ENCODE measurements at places on chromosomes 1 and 21.

- no peak for DNase-seq
These were observed 165.2 kb downstream of the NTMT2 start for GRCh38 chr1:170310951-170311350.

- no peak for DNase-seq
These were observed 30.5 kb downstream of the OR10J1 start for GRCh38 chr1:159469921-159470533.

DNA sequence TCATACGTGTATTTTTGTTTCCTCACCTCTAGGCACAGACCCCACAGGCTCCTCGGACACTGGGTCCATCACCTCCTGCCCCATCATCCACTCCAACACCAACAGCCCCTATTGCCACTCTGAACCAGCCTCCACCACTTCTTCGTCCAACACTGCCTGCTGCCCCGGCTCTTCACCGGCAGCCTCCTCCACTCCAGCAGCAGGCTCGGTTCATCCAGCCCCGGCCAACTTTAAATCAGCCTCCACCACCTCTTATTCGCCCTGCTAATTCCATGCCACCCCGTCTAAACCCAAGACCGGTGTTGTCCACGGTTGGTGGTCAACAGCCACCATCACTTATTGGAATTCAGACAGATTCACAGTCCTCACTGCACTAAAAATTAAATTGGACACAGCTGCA, 13.2 kb upstream of the TRAF5 start:
- no peak for DNase-seq

GRCh38 chr1:76390456-76390855, 315.9 kb downstream of the ST6GALNAC3 start:
- DNase-seq: no peak

DNA sequence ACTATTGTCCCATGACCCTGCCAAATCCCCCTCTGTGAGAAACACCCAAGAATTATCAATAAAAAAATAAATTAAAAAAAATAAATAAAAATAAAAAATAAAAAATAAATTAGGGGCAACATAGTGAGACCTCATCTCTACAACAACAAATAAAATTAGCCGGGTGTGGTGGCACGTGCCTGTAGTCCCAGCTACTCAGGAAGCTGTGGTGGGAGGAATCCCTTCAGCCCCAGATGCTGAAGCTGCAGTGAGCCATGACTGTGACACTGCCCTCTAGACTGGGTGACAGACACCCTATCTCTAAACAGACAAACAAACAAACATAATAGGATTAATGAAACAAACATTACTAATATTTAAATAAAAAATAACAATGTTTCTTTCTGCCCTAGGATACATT, 34.3 kb downstream of the MRPL37 start:
- DNase-seq: no peak

- DNase-seq: no peak
These were observed 1226.1 kb downstream of the NCAM2 start for GRCh38 chr21:22224261-22224660.

DNA sequence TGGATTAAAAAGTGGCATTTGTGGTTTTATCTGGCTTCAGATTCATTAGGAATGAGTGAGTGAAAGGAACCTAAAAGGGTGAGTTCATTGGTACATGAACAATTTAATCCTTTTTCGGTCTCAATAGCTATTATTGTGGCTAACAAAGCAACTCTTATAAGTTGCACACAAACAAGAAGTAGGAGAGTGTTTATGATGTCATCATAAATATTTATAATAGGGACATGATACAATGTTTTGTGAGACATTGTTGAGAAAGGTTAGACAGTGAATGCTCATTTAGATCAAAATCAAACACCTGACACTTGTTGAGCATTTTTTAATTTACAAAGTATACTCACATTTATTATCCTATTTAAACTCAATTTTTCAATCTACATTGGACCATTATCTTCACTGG, 363.4 kb downstream of the PDE4B start:
- no peak for DNase-seq

GRCh38 chr1:21671915-21672314, 2.8 kb upstream of the RAP1GAP start:
- no peak for DNase-seq

DNA sequence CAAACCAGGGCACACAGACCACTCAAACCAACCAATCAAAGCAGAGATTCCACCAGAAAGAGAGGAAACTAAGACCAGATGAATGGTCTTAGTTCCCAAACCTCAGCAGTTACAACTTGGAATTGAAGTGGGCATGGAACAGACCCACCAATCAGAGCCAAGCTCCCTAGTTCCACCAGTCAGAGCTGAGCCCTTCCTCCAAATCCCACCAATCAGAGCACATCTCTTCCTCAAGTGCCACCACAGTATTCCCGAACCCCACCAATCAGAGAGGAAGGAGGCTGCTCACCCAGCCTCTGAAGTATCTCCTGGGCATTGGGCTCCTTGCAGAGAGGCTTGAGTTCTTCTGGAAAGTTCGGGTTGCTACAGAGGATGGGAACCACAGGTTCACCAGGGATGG, 1.4 kb downstream of the GUCA2A start:
- DNase-seq: no peak

DNA sequence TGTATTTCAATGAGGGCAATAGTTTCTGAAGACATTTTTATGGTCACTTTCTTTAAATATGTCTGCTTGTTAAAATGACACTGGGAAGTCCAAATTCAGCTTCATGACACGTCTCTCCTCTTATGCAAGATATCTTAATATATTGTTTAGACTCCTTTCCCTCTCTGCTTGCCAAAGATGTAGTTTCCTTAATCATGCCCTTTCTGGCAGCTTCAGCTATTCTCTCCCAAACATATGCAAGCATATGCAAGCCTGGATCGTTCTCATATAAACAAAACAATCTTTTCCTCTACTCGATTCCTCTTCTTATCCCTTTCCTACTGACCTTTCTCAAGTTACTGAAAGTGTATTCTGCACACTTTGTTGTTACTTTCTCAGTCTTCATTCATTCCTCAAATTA, 372.2 kb downstream of the PTBP2 start:
- DNase-seq: no peak

DNA sequence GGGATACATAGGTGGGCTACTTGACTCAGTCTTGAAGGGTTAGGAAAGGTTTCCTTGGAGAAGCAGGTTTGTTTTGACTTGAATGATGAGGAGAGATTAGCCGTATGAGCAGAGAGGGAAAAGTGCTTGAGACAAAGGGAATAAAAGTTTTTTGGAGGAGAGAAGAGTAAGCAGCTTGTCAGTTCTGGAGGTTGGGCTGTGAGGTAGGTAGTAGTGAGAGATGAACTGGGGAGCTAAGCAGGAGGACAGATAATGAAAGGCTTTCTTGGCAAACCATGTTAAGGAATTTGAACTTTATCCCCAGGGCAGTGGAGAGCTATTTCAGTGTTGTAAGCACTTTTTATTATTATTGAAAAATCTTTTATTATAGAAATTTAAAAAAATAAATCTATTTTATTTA, 3.6 kb downstream of the OSBPL9 start:
- no peak for DNase-seq

DNA sequence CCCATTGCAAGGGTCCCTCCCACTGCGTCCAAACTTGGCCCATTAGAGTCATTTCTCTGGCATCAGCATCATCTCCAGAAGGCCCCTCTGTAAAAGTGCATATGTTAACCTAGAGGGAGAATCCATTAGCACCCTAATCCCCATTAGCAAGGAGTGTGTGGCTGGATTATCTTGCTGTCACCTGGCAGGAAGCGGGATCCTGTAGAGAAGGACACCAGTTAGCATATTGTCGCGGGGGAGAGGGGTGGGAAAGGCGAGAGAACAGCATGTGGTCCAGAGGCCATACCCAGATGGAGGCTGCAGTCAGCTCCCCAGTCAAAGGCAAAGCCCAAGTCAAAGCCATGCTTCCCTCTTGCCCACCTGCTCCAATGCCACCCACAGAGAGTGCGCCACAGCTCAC, 64.0 kb downstream of the OLIG1 start:
- no peak for DNase-seq

- no peak for DNase-seq
These were observed 22.8 kb downstream of the PRMT6 start for GRCh38 chr1:107079249-107079648.

GRCh38 chr1:224929335-224930237, at the start of gene DNAH14:
Gene DNAH14 (plus strand): TSS chr1:224929675. CDS start chr1:224952703, 23,028 bp downstream.
- DNase-seq: peak; percentile 90

- DNase-seq: no peak
These were observed 113.4 kb upstream of the ATP1A1 start for GRCh38 chr1:116259663-116260062.

GRCh38 chr1:61184714-61185106, 102.3 kb downstream of the NFIA start:
- DNase-seq: no peak

DNA sequence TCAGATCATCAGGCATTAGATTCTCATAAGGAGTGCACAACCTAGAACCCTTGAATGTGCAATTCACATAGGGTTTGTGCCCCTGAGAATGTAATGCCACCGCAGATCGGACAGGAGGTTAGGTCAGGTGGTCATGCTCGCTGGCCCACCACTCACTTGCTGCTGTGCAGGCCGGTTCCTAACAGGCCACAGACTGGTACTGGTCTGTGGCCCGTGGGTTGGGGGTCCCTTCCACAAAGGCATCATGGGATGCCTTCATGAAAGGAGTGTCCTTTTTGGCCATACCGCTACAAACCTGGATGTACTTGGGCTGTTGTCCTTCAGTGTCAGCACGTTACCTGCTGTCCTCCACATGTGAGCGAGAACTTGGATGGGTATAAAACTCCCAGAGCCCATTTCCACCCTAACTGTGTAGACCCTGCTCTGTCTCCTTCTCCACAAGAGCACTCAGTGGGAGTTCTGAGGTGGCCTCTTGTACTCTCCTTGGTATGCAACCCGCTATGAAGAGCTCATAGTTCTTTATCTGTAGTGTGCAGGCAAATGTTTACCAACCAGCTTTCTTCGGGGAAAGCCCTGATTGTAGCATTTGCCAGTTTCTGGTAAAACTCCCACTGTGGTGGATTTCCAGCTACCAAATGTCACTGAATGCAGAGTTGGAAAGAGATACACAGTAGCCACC, 41.7 kb upstream of the SLC19A1 start:
- DNase-seq: no peak

- DNase-seq: no peak
These were observed 35.1 kb downstream of the TMEM51 start for GRCh38 chr1:15188678-15189077.

GRCh38 chr1:154998818-154999570, 3.6 kb upstream of the ZBTB7B start:
- peak; percentile 86 for DNase-seq

- no peak for DNase-seq
These were observed 32.8 kb upstream of the CHRM3 start for GRCh38 chr1:239353536-239353935.

DNA sequence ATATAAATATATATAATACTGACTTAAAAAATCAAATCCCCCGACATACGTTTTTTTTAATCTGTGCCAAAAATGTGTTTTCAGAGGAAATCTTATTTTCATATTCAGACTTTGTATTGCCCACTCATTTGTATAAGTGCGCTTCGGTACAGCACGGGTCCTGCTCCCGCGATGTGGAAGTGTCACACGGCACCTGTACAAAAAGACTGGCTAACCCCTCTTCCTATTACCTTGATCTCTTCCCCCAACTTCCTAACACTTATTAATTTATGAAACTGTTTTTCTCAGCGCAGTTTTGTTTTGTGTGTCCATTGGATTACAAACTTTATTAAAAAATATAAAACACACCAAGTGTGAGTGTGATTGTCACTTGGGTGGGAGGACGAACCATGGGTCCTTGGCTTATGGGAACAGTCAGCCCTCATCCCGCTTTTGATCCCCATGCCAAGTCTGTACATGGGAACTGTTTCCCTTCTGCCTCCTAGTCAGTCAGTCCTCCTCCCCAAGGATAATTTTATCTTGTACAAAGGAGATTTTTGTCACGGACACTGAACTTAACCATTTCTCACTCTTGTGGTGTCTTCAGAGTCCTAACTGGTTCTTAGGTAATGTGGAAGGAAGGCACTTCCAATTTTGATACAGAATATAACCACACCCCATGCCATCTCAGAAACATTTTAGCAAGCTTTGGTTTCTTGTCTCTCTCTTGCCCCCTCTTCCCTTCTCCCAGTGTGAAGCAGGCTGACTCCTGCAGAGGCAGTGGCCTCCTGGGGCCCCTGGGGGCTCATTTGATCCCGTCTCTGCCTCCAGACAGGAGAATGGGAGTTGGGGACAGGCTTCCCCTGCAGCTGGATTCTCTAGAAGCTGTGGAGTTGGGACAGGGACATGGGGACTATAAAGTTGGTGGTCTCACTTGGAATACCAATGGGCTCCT, 35.5 kb downstream of the ZBTB17 start:
- DNase-seq: no peak

- peak; percentile 98 for DNase-seq
These were observed 29.6 kb upstream of the RNF187 start for GRCh38 chr1:228457396-228458176.

DNA sequence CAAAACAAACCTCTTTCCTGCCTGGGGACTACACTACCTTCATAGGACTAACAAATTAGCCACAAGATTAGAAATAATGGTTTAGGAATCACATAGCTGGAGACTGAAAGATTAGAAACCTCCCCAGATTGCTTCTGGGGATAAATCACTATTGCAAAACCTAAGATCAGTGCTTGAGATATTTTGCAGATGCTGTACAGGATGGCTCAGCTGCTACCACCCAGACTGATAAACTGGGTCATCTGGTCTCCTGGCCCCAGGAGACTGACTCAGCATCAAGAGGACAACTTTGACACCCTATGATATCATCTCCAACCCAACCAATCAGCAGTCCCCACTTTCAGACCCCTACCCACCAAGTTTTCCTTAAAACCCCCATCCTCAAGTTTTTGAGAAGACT, 137.0 kb downstream of the LRRC53 start:
- DNase-seq: no peak

DNA sequence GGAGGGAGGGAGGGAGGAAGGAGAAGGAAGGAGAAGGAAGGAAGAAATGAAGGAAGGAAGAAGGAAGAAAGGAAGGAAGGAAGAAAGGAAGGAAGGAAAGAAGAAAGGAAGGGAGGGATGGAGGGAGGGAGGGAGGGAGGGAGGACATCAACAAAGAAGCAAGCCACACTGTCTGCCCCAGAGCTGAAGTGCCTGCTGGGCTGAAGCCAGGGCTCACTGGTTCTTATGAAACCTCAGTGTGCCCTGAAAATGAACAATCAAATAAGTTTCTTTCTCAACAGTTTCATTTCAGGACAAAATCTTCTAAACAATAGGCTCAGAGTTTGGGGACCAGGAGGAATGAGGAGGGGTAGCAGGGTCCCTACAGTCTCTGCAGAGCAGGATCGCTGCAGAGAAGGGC, 21.1 kb downstream of the ARHGEF19 start:
- DNase-seq: no peak

GRCh38 chr1:109639063-109639840, 16.6 kb upstream of the GSTM4 start:
- DNase-seq: no peak
